ENCODE measurements at places on chromosomes 13 and 19.

DNA sequence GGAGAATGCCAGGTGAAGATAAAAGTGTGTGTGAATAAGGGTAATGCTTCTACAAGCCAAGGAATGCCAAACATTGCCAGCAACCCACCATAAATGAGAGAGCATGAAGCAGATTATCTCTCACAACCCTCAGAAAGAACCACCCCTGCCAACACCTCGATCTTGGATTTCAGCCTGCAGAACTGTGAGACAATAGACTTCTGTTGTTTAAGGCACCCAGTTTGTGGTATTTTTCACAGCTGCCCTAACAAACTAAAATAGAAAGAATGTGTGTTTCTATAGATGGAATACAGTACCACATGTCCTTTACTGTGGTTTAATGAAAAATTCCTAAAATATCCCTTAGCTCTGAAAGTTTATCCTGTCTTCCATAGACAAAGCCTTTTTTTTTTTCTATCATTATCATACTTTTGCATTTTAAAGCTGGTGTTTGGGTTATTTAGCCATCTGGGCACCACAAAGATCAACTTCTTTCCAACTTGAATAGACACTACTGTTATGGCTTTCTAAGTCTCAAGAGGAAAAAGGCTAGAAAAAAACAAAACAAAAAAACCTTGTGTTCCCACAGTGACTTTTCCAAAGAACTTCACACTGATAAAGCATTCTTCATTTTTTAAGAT, 505.6 kb downstream of the KCTD12 start:
- no peak for DNase-seq

GRCh38 chr19:54209811-54210494, 9.3 kb downstream of the RPS9 start:
- peak; percentile 91 for DNase-seq

DNA sequence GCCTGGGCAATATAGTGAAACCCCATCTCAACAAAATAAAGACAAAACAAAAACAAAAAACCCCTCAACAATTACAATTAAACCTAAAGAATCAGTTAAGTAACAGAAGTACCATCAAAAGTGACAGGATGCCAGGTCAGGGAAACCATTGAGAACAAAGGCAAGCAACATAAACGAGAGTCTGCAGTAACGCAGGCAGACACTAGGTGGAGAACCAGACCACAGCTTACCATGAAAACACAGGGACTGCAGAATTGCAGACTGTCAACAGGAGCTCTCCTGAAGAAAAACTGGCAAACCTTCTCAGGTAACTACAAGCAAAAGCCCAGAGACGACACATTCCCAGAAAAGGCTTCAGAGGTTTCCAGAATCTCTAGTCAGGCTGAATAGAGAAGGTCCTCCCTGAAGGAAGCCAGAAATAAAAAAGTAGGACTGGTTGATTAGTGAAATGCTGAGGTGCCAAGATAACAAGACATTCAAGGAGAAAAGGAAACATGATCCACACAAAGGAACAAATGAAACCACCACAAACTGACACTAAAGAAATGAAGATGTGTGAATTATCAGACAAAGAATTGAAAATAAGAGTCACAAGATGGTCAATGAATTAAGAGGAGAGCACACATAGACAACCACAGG, 2.2 kb upstream of the ZNF665 start:
- DNase-seq = peak; percentile 21

GRCh38 chr19:10187315-10187714, 7.4 kb downstream of the DNMT1 start:
- no peak for DNase-seq

DNA sequence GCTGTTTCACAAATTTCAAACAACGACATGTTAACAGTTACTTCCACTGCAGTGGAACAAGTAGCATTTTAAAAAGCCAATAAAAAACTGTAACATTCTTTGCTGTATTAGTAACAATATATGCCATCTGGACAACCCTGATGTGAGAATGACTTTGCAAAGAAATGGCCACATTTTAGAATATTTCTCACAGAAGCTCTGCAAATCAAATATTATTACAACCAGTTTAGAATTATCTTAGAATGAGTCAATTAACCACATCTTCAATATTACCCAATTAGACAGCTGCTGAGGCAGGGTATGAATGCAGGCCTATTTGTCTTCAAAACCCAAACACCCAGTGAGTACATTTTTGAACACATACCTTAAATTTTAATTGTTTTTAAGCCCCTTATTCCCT, 3.2 kb downstream of the ZNF699 start:
- no peak for DNase-seq

DNA sequence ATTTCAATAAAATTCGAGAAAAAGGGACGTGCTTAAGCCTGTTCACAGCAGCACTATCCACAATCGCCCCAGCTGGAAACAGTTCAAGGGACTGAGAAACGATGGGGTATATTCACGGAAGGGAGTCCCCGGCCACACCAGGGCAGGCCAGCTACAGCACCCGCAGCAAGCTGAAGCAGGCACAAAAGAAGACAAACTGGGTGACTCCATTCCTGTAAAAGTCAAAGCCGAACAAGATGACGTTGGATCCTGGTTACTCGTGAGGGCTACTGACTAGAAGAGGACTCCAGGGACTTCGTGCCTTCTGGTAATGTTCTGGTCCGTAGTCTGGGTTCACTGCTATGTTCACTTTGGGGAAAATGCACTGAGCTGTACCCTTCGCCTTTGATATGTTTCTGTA, 57.6 kb downstream of the COL4A1 start:
- DNase-seq = peak; percentile 63

GRCh38 chr13:75825161-75825560, 189.0 kb downstream of the LMO7 start:
- no peak for DNase-seq

- no peak for DNase-seq
These were observed 176.2 kb downstream of the FOXO1 start for GRCh38 chr13:40490086-40490758.

DNA sequence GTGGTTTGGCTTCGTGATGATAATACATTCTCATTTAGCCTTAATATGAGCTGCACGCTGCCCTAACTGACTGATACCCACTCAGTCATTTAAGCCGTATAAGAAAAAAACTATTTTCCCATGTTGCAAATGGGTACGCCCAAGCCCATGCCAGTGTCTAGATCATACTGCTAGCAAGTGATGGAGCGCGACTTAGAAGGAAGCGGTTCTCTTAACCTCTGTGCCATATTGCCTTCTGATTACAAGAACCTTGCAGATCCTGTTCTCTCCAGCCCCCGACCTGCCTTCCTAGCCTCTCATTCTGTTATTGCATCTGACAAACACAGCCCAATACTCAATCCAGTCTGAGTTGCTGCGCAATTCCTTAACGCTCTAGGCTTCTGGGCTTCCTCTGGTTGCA, 603 bp downstream of the GPALPP1 start:
- no peak for DNase-seq

GRCh38 chr13:99083981-99084380, 106.1 kb upstream of the DOCK9 start:
- no peak for DNase-seq

DNA sequence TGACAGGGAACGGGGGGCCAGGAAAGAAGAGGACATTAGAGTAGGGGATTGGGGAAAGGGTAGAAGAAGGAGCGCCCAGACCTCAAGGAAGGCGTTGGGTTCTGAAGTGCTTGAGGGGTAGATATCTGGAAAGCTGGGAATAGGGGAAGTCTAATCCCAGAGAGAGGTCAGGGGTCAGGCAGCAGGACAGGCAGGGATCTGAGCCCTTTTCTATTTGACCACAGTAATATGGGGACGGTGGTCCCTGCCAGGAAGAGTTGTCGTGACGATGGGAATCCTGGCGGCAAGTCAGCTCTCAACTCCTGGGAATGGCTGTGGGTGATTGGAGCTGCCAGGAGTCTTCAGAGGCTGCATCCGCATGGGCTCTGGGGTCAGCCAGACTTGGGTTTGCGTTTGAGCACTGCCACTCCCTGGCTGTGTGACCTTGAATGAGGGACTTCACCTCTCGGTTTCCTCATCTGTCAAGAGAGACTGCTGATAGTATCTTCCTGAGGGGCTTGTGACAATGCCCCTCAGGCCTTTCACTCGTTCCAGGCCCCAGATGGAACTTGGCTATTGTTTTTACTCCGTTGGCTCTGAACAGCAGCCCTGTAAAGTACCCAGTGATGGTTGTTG, 1.3 kb downstream of the AP2A1 start:
- no peak for DNase-seq

GRCh38 chr13:113835461-113836270, 28.2 kb downstream of the GAS6 start:
- DNase-seq = no peak

GRCh38 chr13:110471156-110471832, 90.2 kb downstream of the RAB20 start:
- DNase-seq = no peak

DNA sequence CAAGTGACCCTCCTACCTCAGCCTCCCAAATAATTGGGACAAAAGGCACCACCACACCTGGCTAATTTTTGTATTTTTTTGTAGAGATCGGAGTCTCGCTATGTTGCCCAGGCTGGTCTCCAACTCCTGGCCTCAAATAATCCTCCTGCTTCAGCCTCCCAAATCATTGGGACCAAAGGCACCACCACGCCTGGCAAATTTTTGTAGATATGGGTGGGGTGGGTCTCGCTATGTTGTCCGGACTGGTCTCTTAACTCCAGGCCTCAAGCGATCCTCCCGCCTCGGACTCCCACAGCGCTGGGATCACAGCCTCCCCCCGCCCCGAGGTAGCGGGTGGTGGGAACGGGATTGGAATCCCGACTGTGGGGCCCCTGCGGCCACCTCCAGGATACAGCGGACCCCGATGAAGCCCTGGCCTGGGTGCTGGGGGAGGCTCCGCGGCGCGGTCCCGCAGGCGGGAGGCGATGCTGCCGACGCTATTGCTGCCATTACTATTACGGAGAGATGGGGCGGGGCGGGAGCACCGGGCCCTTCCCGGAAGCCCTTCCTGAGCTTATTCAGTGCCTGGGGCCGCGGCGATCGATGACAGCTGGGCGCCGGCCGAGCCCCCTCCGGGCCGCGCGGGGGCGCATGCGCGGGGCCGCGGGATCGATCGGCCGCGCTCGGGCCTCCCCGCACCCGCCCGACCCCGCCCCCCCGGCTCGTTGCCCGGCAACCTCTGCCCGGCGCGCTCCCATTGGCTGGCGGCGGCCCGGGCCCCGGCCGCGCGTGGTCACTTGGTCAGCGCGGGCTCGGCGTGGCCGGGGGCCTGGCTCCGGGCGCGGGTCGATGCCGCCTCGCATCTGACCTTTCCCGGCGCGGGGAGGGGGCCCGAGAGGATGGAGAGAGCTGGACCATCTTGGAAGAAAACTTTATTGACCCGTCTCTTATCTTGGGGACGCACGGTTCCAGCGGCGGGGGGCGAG, 27.9 kb upstream of the ONECUT3 start:
- DNase-seq = no peak

- DNase-seq = no peak
These were observed at the start of gene APC2 for GRCh38 chr19:1449467-1450442. TSS of gene APC2 (plus strand) at chr19:1450121. CDS start at chr19:1453002, 2,881 bp downstream.

GRCh38 chr13:32840989-32841713, 175.1 kb upstream of the KL start:
- DNase-seq = no peak

All from ascending aorta (tissue), 2 donors.